ENCODE measurements at places on chromosomes 2 and 18.

GRCh38 chr18:34965108-34965507 lies 76.1 kb upstream of the MAPRE2 start:
- no peak for DNase-seq

DNA sequence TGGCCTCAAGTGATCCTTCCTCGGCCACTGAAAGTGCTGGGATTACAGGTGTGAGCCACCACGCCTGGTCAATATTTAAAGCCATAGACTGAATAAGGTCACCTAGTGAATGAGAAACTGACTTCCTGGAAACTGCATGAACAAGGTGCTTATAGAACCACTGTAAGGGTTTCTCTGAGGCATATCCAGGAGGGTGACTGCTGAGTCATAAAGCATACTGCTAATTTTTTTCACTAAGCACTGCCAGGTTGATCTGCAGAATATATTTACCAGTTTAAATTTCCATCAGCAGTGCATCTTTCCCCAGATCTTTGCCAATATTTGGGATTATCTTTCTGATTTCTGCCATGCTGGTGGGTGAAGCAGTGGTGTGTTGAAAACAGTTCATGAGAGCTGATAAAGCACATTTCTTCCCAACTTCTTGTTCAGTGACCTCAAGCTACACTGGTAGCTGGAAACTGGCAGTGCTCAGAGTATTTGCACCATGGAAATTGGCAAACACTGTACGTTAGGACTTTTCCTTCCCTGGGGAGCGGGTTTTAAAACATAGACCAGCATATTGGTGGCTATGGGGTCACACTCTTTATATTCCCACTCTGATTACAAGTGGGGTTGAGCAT lies 4.2 kb upstream of the CLIP4 start:
- no peak for DNase-seq

DNA sequence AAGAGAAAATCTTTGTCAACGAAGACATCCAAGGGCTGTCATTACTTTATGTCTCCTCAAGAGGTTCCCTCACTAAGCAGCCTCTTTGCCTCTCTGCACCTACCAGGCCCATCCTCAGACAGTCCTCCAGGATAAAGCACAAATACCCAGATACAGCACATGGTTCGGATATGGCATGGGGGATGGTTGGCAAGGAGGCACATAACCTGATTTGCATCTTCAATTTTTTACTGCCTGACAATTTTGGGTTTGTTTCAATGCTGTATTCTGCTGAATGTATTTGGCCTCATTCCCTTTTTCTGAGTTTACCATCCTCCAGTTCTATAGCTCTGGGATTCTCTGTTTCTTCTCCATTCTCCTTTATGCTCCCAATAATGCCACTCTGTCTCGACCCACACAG lies 78.8 kb downstream of the VIT start:
- no peak for DNase-seq

- peak; percentile 58 for DNase-seq
These were observed 209.0 kb downstream of the PRKCE start for GRCh38 chr2:45860136-45861121.

- DNase-seq, result no peak
These were observed 277.3 kb downstream of the SS18 start for GRCh38 chr18:25813110-25813509.

GRCh38 chr18:36107477-36107876 lies 21.7 kb downstream of the SLC39A6 start:
- no peak for DNase-seq

GRCh38 chr2:11750917-11751316 lies 4.5 kb downstream of the LPIN1 start:
- peak; percentile 33 for DNase-seq

DNA sequence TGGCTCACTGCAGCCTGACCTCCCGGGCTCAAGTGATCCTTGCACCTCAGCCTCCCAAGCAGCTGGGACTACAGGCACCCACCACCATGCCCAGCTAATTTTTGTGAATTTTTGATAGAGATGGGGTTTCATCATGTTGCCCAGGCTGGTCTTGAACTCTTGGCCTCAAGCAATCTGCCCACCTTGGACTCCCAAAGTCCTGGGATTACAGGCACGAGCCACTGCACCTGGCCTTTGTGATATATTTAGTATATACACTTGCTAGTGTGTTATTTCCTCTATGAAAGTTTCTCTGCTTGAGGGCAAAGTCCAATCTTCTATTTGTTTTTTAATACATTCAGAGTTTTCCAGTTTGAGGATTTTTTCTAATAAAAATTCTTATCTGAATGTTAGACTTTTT lies 119.3 kb downstream of the GALNT3 start:
- no peak for DNase-seq

- DNase-seq, result no peak
These were observed 12.2 kb upstream of the SH3BP4 start for GRCh38 chr2:234939576-234939975.

GRCh38 chr2:240948905-240949790 lies 43.0 kb downstream of the CROCC2 start:
- no peak for DNase-seq

DNA sequence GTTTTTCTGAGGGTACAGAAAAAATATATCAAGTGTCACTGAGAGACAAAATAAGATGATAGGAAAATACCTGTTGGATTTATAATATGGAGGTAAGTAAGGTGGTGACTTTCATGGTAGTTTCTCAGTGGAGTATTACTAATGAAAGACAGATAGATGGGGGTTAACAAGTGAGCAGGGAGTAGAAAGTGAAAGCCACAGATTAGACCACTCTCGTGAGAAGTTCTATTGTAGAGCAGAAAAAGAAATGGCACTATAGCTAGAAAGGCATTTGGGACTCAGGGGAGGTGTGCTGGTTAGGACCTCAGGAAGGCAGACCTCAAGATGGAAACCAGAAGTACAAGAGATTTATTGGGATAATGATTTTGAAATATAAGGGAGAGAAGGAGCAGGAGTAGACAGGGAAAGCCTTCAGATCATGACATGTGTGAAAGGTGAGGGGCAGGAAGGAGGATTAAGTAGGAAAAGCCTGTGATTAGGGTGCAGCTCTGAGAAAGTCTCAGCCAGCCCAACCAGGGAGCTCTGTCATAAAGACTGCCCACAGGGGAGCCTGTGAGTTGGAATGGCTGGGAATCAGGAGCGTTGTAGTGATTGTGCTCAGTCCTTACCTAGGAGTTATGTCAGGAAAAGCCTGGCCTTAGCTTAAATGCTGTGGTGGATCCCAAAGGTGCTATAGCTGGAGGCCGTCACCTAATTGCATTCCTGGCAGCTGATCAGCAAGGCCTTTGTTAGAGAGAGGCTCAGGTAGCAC lies 198.1 kb downstream of the IKZF2 start:
- DNase-seq, result no peak

DNA sequence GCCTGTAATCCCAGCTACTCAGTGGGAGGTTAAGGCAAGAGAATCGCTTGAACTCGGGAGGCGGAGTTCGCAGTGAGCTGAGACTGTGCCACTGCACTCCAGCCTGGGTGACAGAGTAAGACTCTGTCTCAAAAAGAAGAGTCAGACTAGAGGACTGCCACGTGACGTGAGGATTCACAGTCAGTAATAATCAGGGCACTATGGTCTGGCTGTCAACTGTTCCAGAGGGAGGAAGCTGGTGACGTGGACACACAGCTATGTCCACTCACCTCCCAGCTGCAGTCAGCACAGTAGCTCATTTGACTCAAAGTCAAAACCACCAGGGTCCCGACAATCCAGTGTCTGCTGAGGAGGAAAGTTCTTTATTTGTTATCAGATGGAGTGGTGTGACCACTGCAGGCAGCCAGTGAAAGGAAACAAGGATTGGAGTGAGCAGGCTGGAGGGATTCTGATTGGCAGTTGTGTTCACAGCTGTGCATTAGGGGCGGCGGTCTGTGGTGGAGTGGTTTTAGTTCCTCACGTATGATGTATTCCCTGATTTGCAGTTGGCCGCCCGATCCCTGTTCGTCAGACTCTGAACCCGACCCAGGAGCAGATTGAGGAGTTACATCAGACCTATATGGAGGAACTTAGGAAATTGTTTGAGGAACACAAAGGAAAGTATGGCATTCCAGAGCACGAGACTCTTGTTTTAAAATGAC lies 37.9 kb downstream of the MOGAT1 start:
- no peak for DNase-seq

DNA sequence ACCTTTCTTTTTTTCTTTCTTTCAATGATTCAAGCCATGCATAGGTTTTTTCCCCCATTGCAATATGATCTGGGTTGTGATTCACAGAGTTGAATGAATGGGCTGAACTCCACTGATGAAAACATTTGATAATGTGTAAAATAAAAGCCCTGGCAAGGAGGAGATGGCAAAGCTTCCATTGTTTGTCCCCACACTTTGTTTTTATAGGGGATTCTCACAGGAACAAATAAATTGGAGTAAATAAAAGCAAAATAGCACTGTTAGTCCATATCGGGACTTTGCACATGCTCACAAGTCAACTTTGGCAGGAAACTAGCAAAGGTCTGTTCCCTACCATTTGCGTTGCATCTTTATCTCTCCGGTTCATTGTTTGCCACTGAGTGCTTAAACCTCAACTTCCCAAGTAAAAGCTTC lies 55.7 kb downstream of the MEIS1 start:
- DNase-seq, result no peak

- DNase-seq, result no peak
These were observed 52.2 kb downstream of the EIF5B start for GRCh38 chr2:99389371-99389770.

GRCh38 chr2:20382965-20383810 lies 32.5 kb upstream of the PUM2 start:
- DNase-seq, result no peak

- no peak for DNase-seq
These were observed 94.7 kb downstream of the ANKRD44 start for GRCh38 chr2:197215748-197216360.

All from activated naive CD4-positive, alpha-beta T cell treated with anti-CD3 and anti-CD28 coated beads, Interleukin-2, amount 10 ng/mL, durations not matched to agents 7 days and 5 days (primary cell).